Panc1 (cell line): ENCODE measurements at places on chromosomes 2 and 18.

DNA sequence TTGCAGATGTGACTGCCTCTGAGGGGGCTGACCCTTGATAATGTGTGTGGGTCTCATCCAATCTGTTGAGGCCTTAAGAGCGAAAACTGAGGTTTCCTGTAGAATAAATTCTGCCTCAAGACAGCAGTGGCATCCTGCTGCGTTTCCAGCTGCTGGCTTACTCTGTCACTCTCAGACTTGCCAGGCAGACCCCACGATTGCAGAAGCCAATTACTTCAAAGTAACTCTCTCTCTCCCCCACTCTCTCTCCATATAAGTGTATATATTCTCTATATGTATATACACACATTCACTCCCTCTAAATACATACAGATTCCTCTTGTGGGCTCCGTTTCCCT lies 152.5 kb upstream of the ALKAL2 start:
- DNase-seq: no peak

DNA sequence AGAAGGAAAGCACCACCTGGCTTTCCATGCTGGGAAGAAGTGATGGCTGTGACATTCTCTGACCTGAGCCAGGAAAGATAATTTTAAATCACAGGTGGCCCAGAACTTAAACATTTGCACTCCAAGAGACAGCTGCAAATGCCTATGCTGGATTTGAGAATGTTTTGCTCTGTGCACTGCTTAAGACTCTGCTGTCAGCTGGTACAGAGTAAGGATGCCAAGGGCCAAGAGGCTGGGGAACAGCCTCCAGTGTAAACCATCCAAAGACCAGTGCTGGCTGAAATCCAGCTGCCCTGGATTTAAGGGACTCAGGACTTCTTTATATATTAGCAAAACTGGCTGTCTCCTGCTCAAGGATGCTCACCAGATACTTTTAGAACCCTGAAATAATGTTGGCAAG lies 3.9 kb downstream of the HOXD8 start:
- DNase-seq: no peak

GRCh38 chr18:47413327-47413726 lies 161.9 kb upstream of the SKOR2 start:
- no peak for DNase-seq

GRCh38 chr2:162079514-162079913 lies 5.5 kb upstream of the DPP4 start:
- no peak for DNase-seq

GRCh38 chr2:20352581-20353216 lies 2.1 kb upstream of the PUM2 start:
- no peak for DNase-seq

DNA sequence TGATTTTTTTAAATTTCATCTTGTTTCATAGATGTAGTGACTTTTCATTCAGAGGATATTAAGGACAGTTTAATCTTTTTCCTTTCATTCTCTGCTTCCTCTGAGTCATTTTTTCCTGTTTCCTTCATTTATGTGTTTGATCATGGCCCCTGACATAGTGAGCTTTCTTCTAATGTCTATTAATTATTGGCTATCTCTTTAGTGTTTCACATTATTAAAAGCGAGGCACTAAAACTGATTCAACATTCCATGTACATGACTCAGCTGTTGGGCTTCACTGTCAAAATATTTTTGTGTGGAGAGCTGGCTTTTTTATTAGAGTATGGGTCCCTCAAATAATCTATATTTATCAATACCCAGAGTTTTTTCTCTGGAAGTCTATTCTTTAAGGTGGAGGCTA lies 125.8 kb downstream of the THSD7B start:
- DNase-seq: no peak

DNA sequence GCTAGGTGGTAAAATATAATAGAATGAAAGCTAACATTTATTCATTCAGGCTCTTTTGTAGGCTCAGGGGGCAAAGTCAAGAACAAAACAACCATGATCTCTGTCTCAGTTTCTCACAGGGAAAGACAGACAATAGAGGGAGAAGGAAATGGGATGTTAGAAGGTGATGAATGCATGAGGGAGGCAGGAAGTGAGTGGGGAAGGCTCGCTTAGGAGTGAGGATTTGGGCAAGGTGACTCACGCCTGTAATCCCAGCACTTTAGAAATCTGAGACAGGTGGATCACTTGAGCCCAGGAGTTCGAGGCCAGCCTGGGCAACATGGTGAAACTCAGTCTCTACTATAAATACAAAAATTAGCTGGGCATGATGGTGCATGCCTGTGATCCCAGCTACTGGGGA lies 88.4 kb downstream of the CTIF start:
- no peak for DNase-seq

DNA sequence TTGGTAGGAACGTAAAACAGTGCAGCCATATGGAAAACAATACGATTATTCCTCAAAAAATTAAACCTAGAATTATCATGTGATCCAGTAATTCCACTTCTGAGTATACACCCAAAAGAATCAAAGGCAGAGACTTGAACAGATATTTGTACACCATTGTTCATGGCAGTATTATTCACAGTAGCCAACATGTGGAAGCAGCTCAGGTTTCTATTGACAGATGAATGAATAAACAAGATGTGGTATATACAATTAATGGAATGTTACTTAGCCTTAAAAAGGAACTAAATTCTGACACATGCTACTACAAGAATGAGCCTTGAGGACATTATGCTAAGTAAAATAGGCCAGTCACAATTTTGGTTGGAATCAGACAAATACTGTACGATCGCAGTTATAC lies 14.2 kb upstream of the RTTN start:
- DNase-seq: no peak

GRCh38 chr2:239307921-239308613 lies 92.8 kb downstream of the HDAC4 start:
- DNase-seq: no peak

- DNase-seq: no peak
These were observed 58.2 kb downstream of the GLS start for GRCh38 chr2:190938771-190939335.

- no peak for DNase-seq
These were observed 80.5 kb downstream of the ZBTB7C start for GRCh38 chr18:48328473-48329210.

- DNase-seq: no peak
These were observed 407.6 kb upstream of the HS6ST1 start for GRCh38 chr2:128726236-128726635.

DNA sequence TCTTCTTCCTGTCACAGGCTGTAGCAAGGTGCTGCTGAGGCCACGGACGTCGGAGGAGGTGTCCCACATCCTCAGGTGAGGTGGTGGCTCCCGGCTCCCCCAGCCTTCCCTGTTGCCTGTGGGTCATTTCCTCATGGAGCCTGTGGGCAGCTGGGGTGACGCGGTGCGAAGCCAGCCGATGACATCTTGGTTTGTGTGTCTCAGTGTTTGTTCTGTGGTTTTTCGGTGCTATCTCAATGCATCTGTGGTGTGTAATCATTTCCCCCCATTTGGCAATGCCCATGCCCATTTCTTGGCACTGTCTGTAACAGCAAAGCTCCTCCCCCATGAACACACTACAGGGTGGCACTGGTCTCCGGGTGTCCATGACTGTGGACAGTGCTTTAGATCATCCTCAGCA lies 6.6 kb downstream of the D2HGDH start:
- DNase-seq: no peak

- no peak for DNase-seq
These were observed 42.8 kb upstream of the TPO start for GRCh38 chr2:1370461-1370860.

DNA sequence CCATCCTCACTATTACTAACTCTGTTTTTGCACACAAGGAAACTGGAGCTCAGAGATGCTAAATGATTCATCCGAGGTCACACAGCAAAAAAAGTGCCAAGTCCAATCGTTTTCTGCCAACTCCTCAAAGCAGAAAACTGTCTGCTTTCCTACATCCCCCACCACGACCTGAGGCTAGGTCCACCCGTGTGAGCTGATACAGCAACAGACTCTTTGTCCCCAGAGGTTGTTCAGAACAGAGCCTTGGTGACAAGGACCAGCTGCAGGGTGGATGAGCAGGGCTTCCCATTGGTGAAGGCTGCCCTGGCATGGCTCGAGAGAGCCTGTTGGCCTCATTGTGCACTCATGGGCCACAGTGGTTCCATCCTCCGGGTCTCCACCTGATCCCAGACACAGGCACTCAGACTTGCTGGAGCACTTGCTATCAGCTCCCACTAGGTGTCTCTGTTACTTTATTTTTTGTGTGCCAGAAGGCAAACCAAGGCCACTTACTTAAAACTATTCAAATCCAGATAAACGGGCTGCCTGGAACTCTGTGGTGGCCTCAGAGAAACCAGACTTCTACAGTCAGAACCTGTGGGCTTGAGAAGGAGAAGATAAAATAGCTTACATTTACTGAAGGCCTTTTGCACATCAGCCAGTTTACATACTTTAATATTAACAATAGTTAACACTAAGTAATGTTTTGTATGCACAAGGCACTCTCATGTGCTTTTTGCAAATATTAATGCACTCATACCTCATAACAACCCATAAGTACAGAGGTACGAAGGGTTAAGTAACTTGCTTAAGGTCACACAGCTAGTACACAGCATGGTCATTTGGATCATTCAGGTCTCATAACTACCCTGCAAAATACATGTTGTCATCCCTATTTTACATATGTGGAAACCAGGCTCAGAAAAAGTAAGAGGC lies 62.9 kb upstream of the CTIF start:
- peak; percentile 64 for DNase-seq
